AG09319 (cell line): ENCODE measurements at places on chromosomes 12 and 14.
A peak's percentile ranks its signal among the peaks of the same experiment; 100 is the strongest.

DNA sequence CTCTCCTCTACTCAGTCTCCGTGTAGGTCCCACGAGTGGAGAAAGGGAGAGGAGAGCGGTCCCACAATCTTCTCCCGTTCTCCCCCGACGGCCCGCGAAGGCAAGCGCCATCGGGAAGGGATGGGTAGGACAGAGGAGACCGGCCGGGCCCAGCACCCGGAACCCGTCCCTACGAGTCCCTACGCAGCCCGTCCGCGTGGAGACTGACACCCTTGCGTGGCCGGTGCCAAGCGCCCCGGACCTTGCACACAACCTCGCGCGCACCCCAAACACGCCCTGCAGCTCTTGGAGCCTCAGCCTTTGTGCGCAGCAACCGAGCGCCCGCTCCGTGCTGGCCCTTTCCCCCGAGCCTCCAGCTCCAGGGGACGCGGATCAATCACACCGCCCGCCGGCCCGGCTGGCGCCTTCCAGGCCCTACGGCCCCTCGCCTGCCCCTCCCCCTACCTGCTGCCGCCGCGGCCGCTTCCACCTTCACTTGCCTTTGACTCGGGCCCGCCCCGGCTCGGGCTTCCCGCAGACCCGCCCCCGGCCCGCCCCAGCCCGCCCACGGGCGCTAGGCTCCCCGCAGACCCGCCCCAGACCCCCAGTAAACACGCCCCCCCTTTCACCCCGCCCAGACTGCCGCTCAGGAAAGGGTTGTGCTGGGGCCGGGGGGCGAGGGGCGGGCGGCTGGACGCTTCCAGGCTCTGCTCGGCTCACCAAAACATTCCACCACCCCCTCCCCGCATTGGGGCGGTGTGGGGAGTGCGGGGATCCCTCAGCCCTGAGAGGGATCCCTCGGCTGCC, at the start of gene NDRG2:
Gene NDRG2, minus strand, starts transcription at position 477 of the 786 bp plus-strand sequence. CDS start 1,746 bp downstream, outside the sequence.
- no peak for DNase-seq

DNA sequence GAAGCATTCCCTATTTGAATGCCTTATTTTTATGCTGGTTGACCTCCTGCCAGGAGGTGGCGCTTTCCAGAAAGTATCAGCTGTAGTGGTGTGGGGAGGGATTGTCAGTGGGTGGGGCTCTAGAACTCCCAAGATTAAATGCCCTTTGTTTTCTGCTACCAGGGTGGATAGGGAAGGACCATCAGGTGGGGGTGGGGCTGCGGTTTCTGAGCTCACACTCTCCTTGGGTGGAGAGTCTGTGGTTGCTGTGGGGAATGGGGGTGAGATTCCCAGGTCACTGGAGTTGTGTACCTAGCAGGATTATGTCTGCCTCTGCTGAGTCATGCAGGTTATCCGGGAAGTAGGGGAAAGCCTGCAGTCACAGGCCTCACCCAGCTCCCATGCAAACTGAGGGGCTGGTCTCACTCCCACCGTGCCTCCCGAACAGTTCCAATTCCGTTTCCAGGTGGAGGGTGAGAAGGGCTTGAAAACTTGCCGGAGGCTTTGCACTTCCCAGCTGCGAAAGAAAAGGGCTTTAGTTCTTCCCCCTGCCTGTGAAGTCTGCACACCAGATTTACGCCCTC, 68.3 kb downstream of the ALG10B start:
- no peak for DNase-seq

DNA sequence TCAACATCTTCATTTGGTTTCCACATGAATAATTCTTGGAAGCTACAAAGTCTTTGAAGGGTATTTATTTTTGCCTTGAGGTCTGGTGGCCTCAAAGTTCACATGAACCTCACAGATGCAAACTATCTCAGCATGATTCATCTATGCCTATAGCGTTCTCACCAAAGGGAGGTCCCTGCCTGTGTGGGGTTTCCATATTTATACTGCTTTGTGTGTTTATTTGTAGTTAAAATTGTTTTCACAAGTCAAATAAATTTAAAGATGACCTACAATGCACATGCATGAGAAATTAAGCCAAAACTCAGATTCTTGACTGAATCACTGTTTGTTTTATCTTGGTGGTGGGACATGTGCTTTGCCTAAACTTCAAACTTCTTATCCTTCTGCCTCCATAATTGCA, 176.7 kb downstream of the PPM1H start:
- DNase-seq = peak; percentile 41

DNA sequence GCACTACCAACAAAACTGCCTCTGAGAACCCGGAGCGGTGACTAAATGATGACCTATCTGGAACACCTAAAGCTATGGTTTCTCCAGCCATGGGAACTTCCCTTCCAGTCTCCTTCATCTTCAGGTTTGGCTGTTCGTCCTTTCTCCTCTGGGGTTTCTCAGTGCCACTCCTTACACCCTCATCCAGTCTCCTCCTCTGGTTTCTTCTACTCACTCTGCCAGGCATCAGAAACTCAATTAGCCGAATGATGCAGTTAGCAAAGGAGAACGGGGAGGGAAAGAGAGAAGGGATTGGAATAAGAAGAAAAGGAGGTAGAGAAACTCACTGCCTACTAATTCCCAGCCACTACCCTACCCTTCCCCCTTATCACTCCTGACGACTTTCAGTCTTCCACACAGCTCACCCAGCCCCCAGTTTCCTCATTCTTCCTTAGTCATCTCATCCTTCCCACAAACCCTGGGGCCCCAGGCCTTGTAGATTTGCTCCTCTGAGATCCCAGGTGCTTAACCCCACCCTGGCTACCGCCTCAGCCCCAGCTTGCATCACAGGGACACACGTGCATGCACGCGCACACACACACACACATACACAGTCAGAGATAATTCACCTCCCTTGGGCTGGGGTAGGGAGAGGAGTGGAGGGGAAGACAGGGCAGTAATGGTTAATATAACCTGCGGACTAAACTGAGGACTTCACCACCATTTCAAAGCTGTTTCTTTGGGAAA, 13.0 kb downstream of the FGD6 start:
- no peak for DNase-seq

GRCh38 chr14:74395094-74395493, 30.9 kb downstream of the SYNDIG1L start:
- no peak for DNase-seq

- no peak for DNase-seq
These were observed 73.4 kb upstream of the AVPR1A start for GRCh38 chr12:63224396-63224795.

DNA sequence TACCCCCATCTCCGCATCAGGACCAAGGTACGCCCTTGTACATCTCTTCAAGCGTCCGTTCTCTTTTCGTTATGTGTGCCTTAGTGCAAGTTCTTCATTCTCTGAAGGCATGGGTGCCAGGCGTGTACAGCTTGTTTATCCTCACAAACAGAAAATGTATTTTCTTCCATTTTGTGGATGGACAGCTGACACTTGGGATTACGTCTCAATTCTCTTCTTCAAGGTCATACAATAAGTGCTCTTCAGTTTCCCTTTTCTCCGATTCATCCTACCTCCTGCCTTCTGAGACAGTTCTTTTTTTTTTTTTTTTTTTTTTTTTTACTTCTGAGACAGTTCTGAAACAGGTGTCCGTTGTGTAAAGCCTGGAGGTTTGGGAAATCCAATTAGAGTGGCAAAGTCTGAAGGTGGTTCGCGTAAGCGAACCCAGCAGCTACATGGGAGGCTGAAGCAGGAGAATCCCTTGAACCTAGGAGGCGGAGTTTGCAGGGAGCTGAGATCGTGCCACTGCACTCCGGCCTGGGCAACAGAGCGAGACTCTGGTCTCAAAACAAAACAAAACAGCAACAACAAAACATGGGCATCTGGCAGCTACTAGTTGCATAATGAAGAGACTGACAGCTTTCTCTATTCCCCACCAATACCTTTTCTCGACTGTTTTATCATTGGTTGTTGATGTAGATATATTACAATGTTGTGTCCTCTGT, 734 bp downstream of the COX6A1 start:
- DNase-seq = no peak

DNA sequence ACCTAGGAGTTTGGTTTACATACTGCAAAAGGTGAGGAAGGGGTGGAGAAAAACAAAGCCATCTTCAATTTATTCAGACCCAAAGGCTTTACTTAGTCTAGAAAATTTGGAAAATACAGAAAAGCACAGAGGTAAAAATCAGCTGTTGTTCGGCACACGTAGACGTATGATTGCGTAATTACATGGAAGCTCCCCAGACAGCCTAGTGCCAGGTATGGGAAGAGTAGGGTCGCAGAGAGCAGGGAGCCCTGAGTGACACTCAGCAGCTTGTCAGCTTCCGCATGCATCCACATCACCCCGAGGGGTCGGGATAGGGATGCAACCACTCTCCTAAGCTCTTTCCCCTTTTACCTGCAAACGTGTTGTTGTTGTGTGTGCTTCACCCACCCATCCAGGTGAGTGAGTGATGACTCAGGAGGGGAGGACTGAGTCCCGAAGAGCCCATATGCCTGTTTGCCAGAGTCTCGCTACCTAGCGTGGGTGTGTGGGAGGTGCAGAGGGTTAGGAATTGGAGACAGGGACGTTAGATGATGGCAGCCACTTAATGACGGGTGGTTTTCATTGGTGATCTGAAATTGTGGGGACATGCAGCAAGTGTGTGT, 20.1 kb downstream of the PIWIL1 start:
- DNase-seq = no peak

DNA sequence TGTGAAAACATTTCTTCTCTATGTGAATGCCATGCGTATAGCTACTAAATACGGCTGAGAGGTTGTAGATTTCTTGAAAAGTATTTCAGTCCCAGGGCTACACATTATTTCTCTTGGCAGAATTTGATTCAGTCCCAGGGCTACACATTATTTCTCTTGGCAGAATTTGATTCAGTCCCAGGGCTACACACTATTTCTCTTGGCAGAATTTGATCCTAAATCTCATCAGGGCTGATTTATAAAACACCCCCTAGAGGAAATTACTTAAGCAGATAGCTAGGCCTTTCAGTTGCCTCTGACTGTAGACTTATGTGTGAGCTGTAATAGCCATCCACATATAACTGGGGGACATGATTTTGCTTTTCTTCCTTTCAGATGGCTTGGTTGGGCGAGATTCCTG, 50.4 kb downstream of the AK7 start:
- DNase-seq = no peak
